ENCODE measurements at places on chromosomes 7 and 10.

DNA sequence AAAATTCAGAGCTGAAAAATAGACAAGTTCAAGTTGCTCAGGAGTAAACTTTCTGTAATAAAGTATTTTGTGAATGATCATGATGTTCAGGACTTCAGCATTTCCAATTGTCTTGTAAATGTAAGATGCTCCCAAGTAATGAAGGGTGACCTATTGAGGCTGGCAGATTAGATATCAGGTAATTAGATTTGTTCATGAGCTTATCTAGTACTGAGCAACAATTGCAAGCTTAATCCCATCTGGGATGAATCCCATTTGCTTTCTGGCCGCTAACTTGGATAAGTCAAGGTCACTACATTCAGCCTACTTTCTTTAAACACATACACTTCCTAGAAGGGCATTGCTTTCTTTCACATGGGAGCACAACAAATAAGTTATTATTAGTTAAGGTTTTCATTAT lies 82.4 kb upstream of the ITGB1 start:
- DNase-seq: no peak

DNA sequence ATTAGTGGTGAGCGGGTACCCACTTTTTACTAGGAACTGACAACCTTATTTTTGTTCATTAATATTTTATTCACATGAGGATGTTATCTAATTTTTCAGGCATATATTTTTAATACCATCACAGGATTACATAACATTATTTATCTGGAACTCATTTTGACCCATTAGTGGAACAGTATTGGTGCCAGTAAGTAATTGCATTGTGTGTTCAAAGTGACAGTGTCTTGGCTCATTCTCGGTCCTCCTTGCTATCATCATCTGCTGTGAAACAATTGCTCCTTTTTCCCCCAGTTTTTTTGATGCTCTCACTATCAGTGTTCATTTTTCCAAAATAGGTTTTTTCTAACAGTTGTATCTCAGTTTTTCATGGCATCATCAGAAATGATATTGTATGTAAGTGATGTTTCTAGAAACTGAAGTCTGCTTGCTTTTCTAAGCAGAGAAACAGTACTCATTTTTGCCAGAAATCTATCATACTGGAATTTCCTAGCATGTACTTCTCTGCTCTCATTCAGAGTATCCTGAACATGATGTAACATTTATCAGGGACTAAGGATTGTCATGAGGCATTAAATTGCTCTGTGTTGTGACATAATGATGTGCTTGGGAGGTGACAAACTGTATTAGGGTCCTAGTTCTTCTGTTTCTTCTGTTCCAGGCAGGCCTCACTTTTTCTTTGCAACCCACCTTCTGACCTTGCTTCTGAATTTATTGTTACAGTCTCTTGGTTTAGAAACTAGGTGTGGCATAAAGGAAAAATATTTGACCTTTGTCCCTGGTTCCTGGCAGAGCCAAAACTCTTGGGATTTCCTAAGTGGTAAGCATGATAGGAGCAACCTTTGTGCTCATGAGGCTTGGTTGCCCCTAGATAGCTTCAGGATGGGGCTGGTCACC lies 4.2 kb downstream of the NUB1 start:
- no peak for DNase-seq

DNA sequence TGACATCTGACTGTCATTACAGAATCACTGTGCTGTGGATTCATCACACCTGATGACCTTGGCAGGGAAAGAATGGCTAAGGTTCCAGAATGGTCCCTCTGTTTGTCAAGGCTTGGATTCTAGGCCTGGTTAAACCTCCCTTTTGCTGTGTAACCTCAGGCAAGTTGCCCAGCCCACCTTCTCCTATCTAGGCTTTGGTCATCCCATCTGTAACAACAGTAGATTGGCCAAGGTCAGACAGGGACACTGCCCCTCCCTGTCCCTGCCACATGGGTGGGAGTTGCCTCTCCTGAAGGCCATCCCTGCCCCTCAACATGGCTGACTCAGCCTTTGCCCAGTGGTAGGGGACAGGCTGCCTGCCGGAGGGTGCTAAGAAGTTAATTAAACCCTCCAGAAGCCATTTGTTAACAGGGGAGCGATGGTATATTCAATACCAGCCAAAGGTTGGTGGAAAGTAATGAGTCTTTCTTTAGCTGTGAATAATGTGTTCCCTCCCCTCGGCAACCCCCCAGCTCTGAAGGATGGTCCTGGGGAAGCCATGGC lies 149.8 kb upstream of the PCBD1 start:
- DNase-seq: no peak

DNA sequence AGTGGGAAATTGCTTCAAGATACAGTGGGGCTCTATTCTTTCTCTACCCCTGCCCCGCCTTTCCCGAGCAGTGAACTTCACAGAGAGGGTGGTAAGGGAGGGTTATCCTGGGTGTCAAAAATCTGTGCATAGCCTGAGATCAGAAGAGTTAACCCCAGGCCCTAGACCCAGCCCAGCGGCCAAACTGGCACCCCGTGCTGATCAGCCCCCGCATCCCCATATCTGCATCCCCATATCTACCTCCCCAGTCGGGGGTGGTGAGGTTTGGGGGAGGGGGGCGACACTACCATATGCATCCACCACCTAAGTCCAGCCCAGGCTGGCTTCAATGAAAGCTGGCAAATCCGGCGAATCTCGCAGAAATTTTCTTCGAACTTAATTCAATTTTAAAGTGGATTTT lies 7.0 kb upstream of the DLX6 start:
- DNase-seq: no peak

DNA sequence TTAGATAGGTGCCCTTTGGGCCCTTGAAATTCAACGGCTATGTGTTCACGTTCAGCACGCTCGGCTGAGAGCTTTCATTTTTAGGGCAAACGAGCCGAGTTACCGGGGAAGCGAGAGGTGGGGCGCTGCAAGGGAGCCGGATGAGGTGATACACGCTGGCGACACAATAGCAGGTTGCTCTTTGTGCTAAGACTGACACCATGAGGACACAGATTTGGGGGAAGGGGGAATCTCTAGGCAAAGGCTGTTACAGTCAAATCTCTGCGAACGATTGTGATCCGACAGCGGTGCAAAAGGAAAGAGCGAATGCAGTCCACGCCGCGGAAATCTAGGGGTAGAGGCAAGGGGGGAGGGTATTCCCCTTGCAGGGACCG lies 667 bp downstream of the KLLN start:
- no peak for DNase-seq

- no peak for DNase-seq
Measured at GRCh38 chr7:25360451-25360850, 132.2 kb upstream of the NPVF start.

- no peak for DNase-seq
Measured at GRCh38 chr10:82289945-82290344, 415.0 kb downstream of the NRG3 start.

Measured in activated CD4-positive, alpha-beta T cell treated with anti-CD3 and anti-CD28 coated beads for 1 hour (primary cell).